ENCODE measurements at places on chromosomes 11 and 22.

- DNase-seq = no peak
Observed at GRCh38 chr11:96337541-96338431, 5.2 kb downstream of the MAML2 start.

DNA sequence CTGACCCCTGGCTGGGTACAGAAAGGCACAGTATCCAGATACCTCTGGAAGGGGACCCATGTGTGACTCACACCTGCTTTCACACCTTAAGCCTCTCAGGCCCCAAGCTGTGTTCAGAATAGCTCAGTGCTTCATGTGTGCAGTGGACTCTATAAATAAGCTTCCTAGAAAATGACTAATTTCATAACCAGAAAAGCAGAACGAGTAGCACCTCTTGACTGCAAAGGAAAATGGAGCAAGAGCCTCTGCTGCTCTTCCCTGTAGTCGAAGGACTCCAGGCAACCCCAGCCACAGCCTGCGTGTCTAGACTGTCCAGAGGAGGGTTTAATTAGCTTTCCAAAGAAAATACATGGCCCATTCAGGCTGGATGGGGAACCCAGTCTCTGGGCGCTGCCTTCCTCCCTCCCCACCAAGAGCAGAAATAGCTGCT, 23.1 kb downstream of the PTPN5 start:
- DNase-seq = no peak

GRCh38 chr11:86624366-86624765, 48.0 kb downstream of the ME3 start:
- no peak for DNase-seq

- DNase-seq = no peak
Observed at GRCh38 chr11:26201411-26201810, 130.5 kb upstream of the ANO3 start.

GRCh38 chr22:45506816-45507360, 4.2 kb downstream of the FBLN1 start:
- no peak for DNase-seq
